ENCODE measurements at places on chromosomes 1 and 21. TPM values are rescaled to one million over a fixed set of nuclear protein-coding genes. Genes with fewer than 3 reads are reported as not detected.

The IL20 gene
- total RNA-seq, result not detected

DNA sequence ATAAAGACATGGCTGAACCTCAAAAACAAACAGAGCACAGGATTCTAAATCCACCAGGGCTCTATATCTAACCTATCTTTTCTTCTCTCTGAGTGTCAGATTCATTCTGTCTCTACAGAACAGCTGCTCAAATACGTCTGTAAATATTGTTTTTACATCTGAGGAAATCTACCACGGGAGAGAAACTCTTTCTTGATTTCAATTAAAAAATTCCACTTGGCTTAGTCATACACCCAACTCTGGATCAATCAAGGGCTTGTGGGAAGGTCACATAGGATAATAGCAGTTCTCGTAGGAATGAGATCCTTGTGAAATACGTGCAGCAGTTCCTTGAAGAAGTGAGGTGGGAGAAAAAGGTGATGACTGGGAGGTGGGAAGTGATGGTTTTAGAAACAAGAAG, 1355.7 kb upstream of the ADGRL2 start:
- DNase-seq, result no peak

- DNase-seq, result no peak
These were observed 56.3 kb upstream of the JUN start for GRCh38 chr1:58839846-58840835.

- no peak for DNase-seq
These were observed 239.4 kb downstream of the PLPP3 start for GRCh38 chr1:56339786-56340465.

DNA sequence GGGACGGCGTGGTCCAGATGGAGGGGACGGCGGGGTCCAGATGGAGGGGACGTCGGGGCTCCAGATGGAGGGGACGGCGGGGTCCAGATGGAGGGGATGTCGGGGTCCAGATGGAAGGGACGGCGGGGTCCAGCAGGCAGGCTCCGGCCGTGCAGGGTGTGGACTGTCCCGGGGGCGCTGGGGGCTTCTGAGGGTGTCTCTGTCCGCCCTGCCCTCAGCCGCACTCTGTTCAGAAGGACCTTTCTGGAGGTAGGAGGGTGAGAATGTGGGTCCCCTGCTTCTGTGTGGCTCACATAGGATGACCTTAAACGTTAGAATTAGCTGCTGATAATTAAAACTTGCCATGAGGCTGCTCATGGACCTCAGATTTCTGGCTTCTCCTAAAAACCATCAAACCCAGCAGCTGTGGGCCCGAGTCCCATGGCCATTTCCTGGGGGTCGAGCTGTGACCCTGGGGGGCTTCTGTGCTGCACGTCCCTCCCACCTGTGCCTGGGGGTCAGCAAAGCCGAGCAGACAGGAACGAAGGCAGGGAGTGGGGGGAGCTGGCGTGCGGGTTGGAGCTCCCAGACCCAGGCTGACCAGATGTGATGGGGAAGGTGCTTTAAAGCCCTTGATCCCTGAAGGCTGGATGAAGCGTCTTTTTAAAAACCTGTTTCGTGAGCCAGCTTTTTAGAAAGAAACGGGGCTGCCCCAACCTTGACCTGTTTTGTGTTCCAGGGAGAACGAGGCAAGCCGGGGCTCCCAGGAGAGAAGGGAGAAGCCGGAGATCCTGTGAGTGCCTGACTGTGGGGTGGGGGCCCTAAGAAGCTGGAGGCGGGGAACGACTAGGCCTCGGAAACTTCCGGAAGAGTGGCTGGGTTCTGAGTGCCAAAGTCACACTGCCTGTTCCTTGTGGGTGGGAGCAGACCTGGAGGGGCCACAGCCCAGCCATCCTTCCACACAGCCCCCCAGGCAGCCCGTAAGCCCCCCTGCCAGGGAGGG, 7.1 kb downstream of the COL6A1 start:
- no peak for DNase-seq

DNA sequence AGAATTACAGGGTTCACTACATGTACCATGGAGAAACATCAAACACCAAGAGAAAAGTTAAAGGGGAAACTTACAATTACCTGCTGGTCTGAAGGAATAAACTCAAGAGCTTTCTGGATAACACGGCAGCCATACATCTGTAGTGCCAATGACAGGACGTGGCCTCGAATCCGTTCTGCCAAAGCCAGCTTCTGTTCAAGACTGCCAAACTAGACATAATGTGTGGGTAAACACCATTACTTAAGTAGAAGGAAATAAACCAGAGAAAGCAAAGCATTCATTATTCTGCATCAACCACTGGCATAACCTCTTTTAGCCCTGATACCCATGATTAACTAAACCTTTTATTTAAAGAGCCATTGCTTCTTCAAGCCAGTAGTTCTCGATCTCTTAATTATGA, 41.5 kb upstream of the SDC3 start:
- no peak for DNase-seq

- DNase-seq, result no peak
These were observed 1.7 kb downstream of the NR5A2 start for GRCh38 chr1:200029035-200029821.

DNA sequence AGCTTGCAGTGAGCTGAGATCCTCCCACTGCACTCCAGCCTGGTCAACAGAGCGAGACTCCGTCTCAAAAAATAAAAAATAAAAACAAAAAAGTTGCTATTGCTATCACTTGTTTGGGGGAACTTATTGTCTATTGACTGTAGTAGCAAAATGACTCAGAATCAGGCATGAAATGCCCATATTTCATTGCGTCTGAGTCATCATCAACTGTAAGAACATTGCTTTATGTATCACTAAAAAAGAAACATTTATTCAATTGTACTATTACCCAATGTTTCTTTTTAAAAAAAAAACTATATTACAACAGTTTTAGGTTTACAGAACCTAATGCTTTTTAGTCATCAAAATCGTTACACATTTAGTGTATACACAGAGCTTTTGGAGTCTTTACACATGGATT, 91.0 kb upstream of the FMN2 start:
- no peak for DNase-seq

GRCh38 chr1:156448134-156448967, 52.2 kb downstream of the MEF2D start:
- DNase-seq, result no peak

Data from frontal cortex (tissue), 4 donors.